Non-pigmented ciliary epithelial cell (primary cell): ENCODE measurements at places on chromosomes 1 and 21.

DNA sequence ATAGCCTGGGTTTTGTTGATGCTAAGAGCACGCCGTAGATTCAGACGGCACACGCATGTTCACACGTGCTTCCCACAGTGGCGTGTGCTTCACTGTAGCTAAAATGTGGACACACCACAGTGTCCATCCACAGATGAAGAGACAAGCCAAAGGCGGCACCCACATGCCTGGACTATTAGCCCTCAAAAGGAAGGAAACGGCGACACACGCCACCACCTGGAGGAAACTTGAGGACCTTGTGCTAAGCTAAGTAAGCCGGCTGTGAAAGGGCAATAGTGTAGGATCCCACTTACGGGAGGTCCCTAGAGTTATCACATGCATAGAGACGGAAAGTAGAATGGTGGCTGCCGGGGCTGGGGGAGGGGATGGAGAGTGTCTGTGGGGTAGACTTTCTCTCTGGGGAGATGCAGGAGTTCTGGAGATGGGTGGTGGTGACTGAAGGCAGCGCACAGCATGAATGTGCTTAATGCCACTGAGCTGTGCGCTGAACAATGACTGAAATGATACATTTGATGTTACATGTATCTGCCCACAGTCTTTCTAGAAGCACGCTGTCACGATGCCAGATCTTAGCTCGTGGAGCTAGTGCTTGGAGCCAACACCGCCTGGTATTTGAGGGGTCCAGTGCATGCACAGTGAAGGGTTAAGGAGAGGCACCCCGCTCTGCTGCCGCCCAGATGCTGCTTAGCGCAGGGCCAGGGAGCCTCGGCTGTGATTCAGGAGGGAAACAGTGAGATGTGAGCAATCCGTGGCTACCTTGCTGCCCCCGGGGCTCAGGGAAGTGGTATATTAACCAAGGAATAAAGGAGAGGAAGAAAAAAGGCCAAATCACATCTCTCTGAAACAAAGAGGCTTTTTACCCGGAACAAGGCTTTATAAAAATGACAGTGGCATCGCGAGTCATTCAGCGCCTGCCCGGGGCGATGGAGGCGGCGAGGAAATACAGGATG, 103.7 kb downstream of the PRDM16 start:
- DNase-seq: no peak

GRCh38 chr1:110495926-110496600, 22.9 kb downstream of the KCNA10 start:
- DNase-seq: peak; percentile 34

- DNase-seq: no peak
Observed at GRCh38 chr1:12229386-12229834, 420 bp upstream of the VPS13D start.

GRCh38 chr1:192979542-192979941, 79.6 kb downstream of the UCHL5 start:
- no peak for DNase-seq

- DNase-seq: no peak
Observed at GRCh38 chr1:225937048-225937968, 3.7 kb downstream of the LEFTY2 start.

DNA sequence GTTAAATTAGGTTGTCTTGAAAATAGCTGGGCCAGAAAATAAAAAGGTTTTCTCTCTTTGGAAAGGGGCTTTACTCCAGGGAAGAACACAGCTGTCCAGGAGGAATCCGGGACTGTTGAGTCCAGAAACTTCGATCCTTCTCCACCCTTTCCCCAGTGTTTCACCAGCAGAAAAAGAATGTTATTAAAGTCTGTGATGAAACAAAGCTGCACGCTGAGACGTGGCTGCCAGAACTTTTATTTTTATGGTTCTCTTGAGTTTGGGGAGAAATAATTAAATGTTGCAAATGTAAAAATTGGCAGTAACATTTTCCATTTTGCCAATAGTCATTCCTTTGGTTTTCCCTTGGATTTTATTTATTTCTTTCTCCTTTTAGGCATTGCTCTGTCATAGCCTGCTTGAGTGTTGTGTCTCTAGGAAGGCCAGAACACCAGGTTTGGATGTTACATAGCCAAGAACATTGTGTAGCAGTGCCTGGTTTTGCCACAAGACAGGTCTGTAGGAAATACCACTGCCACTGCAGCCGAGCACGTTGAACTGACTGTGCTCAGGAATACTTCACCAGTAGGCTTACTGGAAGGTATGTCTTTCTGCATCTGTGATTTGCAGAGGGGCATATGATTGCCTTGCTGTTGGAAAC, 87.4 kb downstream of the ROR1 start:
- DNase-seq: no peak

GRCh38 chr21:36946949-36947356, 19.5 kb downstream of the HLCS start:
- no peak for DNase-seq

DNA sequence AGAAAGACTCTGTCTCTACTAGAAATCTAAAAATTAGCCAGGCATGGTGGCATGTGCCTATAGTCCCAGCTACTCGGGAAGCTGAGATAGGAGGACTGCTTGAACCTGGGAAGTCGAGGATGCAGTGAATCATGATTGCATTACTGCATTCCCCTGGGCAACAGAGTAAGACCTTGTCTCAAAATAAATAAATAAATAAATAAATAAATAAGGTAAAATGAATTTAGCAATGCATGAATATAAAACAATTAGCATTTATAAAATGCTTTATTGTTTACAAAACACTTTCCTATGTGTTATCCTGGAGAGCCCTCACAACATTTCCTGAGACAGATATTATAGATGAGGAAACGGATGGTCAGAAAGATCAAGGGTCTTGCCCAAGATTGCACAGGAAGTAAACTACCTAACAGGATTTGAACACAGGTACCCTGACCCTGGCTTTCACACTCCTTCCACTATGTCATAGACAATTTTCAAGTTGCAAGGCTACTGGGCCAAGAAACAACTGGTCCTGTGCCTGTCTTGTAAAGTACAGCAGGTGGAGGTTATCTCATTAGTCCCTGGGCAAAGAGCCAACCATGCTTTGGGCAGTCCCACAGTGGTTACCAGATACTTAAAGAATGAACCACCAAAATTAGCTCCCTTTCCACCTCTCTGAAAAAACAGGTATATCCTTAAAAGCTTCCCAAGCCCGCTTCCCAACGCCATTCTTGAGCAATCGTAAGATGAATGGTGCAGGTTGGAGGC, 15.4 kb upstream of the VSIG8 start:
- no peak for DNase-seq

GRCh38 chr1:111535256-111536191, 32.1 kb upstream of the ADORA3 start:
- DNase-seq: no peak

GRCh38 chr1:26618561-26618960, 77.3 kb upstream of the ARID1A start:
- no peak for DNase-seq

DNA sequence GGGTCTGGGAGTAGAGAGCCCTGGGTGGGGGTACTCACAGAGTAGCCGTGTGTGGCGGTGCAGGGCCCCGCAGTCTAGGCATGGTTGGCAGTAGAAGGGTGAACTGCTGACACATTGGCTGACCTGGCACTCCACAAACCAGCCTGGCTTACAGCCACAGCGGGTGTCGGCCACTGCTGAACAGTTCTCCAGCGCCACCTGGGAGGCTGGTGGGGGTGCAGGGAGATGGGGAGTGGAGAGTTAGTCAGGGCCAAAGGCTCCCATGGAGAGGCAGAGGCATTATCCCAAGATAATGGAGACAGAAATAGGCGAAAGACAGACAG, 1.5 kb downstream of the TNFRSF25 start:
- no peak for DNase-seq

DNA sequence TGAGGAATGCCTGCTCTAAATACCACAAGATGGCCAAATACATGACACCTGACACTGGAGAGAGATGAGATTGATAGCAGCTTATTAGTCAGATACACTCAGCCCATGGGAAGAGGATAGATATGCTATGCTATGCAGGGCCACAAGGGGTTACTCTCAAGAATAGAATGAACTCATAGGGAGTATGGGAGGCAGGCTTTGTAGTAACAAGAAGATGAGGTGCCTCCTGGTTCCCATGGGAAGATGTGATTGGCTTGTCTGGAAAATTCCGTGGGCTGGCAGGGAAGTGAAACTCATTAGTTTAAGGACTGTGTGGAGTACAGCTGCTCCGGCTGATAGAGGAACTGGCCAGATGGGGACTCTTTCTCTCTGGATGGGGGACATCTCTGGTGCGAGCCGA, 16.5 kb downstream of the CCDC30 start:
- DNase-seq: peak; percentile 6

DNA sequence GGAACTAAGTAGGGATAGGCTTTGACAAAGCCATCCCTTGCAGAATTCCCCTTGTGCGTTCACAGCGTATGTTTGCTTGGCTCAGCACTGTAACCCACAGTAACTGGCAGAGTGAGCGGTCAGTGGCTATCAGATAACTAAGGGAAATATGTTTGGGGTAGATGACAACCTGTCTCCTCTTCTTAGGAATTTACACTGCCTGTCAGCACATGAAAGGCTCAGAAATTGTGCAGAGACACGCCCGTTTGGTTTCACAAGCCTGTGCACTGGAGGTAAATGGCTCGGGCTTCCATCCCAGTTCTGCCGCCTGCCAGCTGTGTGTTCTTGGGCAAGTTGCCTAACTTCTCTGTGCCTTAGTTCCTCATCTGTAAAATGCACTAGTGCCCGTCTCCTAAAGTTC, 101.2 kb downstream of the PRDM2 start:
- no peak for DNase-seq

DNA sequence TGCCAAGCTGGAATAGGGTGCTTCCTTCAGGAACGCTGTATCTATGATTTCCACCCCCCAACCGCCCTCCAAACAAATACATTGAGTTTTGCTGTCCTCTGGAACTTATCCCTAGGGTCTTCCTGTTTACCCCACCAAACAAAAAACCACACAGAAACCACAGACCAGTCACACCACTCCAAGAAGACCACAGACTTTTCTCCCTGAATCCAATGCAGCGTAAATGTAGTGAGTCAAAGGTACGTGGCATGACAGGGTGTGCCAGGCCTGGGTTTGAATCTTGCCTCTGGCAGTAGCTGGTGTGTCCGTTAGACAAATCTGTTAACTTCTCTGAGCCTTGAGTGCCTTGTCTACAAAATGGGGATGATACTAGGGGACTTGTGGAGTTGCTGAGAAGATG, 27.8 kb downstream of the ASAP3 start:
- DNase-seq: no peak

DNA sequence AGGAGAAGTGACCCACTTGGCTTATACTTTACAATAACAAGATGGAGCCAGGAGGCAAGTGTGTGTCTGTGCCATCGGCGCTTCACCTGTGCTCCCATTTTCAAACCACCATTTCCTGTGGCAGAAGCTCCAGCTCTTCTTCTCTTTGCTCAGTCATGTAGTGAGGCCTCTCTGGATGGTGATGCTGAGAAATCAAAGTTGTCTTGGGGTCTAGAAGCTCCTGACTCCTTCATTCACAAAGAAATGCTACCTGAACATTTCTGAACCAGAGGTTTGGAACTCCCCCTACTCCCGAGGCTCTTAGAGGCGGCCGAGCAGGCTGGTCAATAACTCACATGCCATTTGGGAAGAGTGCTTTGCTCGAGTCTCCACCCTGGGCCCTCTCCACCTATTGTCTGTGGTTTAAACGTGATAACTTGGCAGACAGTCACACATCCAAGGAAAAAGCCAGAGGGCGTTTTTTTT, 18.0 kb downstream of the SLAMF1 start:
- no peak for DNase-seq

DNA sequence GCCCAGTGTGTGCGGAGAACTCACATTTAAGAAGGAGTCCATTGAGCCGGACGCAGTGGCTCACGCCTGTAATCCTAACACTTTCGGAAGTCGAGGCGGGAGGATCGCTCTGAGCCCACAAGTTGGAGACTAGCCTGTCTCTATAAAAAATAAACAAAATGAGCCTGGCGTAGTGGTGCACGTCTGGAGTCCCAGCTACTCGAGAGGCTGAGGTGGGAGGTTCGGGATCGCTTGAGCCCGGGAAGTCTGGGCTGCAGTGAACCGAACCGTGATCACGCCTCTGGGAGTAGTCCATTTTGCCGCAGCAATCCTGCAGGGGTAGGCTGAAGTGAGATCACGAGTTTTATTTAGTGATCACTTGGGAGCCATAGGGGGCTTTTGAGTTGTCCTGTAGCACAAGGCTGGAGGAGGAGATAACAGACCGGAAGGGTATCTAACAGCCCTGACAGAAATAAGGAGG, 497 bp upstream of the FUCA1 start:
- no peak for DNase-seq

DNA sequence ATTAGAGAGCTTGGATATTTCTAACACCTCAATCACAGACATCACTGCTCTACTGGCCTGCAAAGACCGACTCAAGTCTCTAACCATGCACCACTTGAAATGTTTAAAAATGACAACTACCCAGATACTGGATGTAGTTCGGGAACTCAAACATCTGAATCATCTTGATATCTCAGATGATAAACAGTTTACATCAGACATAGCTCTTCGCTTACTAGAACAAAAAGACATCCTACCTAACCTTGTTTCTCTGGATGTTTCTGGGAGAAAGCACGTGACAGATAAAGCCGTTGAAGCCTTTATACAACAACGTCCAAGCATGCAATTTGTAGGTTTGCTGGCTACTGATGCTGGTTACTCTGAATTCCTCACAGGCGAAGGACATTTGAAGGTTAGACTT, 45.1 kb downstream of the ZYG11B start:
- no peak for DNase-seq

DNA sequence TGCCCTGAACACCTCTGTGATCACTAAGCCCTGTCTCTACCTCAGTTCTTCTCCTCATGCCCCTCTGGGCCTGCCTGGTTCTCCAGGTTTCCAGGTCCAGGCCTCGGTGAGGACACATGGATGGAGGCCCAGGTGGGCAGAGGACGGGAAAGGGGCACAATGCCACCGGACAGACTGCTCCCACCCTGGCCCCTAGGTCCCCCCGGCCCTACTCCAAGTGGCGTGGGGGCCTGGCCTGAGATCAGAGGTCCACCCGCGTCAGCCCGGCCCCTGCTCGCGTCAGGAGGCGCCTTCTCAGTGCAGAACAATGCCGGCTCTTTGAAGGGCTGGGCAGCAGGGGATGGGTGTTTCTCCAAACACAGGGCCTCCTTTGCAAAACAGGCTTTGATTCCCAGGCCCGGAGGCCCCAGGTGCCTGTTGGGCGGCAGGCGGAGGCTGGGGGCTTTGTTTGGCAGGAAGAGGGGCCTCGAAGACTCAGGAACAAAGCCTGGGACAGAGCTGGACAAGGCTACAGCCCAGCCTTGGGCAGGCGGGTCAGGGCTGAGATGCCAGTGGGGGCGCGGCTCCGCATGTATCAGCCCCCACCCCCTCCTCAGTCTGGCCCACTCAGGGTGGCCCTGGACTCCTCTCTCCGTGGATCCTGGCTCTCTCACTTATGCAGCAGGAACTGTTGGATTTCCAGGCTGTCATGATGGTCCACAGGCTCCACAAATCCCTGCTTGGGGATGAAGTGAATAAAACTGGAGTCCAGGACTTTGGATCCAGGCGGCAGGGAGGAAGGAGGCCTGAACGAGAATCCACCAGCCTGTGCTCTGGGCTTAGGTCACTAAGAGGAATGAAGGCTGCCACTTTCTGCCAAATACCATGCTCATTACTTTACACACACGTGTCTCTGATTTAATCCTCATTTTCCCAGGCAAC, 77.4 kb upstream of the SLC2A1 start:
- no peak for DNase-seq
